Activated CD4-positive, alpha-beta T cell treated with anti-CD3 and anti-CD28 coated beads, Interleukin-2, amount 50 U/mL, for 4 hours (primary cell): ENCODE measurements at places on chromosomes 1 and 21.

DNA sequence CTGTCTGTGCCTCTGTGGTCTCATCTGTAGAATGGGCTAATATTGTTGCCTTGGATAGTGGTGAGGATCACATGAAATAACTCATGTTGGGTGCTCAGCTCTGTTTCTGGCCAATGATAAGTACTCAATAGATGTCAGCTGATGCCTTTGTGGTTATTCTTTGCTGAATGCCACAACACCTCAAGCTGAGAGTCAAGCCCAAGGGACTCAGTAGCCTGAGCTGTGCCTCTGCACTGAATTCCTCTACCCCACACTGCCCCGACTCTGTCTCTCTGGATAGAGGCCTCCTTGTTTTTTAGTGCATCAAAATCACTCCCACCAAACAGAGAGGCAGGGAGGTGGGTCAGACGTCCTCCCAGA, 196.1 kb upstream of the VAMP3 start:
- no peak for DNase-seq

DNA sequence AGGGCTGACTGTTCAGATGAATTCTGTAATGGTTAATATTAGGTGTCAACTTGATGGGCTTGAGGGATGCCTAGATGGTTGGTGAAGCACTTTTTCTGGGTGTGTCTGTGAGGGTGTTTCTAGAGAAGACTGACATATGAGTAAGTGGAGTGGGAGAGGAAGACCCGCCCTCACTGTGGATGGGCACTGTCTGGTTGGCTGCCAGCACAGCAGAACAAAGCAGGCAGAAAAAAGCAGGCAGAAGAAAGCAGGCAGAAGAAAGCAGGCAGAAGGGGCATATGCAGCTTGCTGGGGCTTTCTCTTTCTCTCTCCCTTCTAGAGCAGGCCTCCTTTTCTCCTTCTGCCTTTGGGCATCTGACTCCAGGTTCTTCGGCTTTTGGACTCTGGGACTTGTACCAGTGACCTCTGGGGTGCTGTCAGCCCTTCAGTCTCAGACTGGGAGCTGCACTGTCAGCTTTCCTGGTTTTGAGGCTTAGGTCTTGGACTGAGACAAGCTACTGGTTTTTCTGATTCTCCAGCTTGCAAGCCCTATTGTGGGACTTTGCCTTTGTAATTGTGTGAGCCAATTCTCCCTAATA, 42.9 kb upstream of the CD2 start:
- peak; percentile 8 for DNase-seq

DNA sequence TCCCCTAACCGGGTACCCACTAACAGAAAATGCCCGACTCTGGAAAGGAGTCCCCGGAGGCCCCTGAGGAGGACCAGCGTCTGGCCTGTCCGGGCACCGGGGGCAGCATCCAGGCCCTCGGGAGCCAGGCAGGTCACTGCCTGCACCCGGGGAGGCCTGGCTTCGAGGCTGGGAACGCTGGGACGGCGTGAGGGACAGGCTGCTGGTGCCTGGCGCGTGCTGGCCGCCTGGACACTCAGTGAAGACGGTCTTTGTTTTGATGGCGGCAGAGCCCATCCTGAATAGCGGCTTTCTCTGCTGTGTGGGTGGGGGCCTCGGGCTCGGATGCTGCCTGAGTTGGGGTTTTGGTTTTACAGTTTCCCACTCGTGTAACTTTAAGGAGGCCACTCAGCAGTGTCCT, 37.6 kb downstream of the PRKCZ start:
- no peak for DNase-seq

- DNase-seq = no peak
Observed at GRCh38 chr1:110508028-110508940, 10.7 kb downstream of the KCNA10 start.

GRCh38 chr1:117363571-117364048, 3.6 kb upstream of the MAN1A2 start:
- DNase-seq = no peak
